ENCODE measurements at places on chromosomes 1 and 21.
A peak's percentile ranks its signal among the peaks of the same experiment; 100 is the strongest.

DNA sequence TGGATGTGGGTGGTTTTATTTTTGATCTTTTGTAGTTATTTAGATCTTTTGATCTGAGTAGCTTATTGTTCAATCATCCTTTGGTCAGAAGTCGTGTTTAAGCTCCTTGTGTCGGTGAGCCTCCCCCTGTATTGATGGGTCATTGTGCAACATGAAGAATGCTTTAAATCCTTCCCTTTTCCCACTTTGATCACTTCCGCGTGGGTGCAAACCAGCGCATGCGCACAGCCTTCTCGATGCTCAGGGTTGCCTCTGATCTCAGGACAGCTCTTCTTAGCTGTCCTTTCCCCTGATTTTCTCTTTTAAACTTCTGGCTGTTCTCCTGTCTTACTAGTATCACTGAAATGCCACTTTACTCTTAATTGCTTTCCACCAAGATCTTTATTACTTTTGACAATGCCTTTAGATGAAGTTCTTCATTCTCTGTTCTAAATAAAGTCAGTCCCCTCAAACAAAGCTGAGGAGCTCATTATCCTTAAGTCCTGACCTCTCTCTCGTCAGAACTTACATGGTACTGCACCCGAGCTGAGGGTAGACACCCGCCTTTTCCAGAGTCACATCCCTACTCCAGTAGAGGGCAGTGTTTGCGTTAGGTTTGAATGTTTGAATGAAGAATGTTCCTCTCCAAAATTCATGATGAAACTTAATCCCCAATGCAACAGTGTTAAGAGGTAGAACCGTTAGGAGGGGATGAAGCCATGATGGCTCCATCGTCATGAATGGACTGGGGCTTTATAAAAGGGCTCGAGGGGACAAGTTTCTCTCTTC lies 547.9 kb upstream of the TMPRSS15 start:
- DNase-seq = no peak

GRCh38 chr1:22869325-22869724 lies 103.3 kb downstream of the LACTBL1 start:
- no peak for DNase-seq

GRCh38 chr1:175136246-175136645 lies 56.3 kb downstream of the KIAA0040 start:
- no peak for DNase-seq

GRCh38 chr21:31473685-31474345 lies 129.8 kb upstream of the TIAM1 start:
- DNase-seq = no peak

DNA sequence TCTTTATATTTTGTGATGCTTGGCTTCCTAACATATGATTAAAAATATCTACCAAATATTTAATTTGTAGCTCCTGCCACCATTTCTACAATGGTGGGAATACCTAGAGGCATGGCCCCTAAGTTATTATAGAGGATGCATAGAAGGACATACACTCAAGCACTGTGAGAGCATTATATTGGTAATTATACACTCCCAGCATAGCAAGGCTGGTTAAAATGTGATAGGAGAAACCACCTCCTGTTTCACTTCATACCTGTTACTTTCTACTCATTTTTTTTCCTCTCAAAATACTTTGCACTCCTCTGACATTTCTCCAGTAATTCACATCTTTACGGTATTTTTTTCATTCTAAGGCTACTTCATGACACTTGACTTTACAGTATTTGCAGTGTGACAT lies 92.9 kb downstream of the HS2ST1 start:
- DNase-seq = no peak

GRCh38 chr21:43345746-43346409 lies 81.1 kb downstream of the SIK1 start:
- no peak for DNase-seq

- no peak for DNase-seq
Measured at GRCh38 chr1:186569856-186570255, 108.9 kb upstream of the PDC start.

DNA sequence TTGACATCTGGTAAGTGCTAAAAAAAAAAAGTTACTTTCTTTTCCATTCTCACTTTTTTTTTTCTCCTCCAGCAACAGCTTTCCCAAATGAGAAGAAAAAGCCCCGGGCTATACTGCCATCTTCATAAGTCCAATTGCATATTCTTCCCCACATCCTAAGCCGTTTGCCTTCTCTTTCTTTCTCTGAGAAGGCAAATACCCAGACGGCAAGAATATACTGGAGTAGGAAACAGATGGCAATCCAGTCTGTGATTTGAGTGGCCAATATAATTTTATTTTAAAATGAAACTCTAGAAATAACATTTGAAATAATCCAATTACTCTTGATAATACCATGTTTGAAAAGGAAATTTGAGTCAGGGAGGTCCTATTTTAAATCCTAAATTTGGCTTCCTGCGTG lies 44.6 kb upstream of the GREM2 start:
- DNase-seq = no peak

GRCh38 chr1:50476800-50477199 lies 53.6 kb upstream of the DMRTA2 start:
- DNase-seq = no peak

- DNase-seq = peak; percentile 12
Measured at GRCh38 chr1:202967684-202968281, 726 bp upstream of the CYB5R1 start.

- DNase-seq = no peak
Measured at GRCh38 chr1:164561007-164561406, 2.0 kb downstream of the PBX1 start.

- peak; percentile 16 for DNase-seq
Measured at GRCh38 chr1:183227422-183228346, 41.6 kb downstream of the LAMC2 start.
